Activated naive CD8-positive, alpha-beta T cell treated with anti-CD3 and anti-CD28 coated beads, Interleukin-2, amount 10 ng/mL, durations not matched to agents 7 days and 5 days (primary cell): ENCODE measurements at places on chromosomes 13 and 19. TPM values are rescaled to one million over a fixed set of nuclear protein-coding genes. Genes with fewer than 3 reads are reported as not detected.

DNA sequence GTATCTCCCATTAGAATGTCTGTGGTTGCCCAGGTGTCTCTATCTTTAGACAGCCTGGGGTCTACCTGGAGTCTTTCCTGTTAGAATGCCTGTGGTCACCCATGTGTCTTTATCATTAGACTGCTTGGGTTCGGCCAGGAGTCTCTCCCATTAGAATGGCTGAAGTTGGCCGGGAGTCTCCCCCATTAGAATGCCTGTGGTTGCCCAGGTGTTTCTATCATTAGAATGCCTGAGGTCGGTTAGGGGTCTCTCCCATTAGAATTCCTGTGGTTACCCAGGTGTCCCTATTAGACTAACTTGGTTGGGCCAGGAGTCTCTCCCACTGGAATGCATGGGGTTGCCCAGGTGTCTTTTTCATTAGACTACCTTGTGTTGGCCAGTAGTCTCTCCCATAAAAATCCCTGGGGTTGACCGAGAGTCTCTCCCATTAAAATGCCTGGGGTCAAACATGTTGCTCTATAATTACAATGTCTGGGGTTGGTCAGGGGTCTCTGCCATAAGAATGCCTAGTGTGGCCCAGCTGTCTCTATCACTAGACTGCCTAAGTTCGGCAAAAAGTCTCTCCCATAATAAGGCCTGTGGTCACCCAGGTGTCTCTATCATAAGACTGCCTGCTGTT lies 1448.7 kb downstream of the UQCRFS1 start:
- DNase-seq: no peak

DNA sequence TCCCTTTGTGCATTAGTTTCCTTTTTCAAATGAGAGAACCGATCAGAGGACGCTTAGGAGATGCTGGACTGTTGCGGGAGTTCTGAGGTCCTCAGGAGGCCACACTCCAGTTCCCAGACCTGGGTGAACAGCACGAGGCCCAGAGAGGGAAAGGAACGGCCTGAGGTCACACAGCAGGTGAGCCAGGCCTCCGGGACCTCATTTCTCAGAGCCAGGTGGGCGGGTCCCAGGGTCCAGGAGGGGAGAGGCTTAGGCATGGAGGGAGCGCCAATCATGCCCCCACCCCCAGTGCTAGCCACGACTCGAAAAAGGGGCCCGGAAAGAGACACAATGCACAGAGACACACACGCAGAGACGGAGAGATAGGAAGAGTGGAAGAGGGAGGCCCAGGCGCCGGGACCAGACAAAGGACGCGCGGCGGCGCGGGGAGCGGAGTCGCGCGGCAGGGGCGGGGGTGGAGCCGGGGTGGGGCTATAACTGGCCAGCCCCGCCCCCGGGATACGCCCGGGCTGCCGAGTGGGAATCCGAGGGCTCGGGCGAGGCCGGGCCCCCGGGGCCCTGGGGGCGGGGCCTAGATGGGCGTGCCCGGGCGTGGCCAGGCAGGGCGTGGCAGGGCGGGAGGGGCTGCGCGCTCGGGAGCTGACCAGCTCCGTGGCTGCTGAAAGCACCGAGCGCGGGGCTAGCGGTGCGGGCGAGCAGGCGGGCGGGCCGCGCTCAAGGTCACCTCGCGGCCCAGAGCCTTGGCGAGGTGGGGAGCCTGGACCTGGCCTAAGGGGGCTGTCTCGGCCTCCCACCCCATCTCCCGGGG lies 1.6 kb downstream of the ELAVL3 start:
- DNase-seq: peak; percentile 64

- no peak for DNase-seq
These were observed 348.5 kb upstream of the ARGLU1 start for GRCh38 chr13:106916329-106916976.

Gene TINCR
- 1.00 TPM for total RNA-seq

Gene DLEU7
- not detected for total RNA-seq
